ENCODE measurements at places on chromosomes 4 and X. TPM values are rescaled to one million over a fixed set of nuclear protein-coding genes. Genes with fewer than 3 reads are reported as not detected.
A peak's percentile ranks its signal among the peaks of the same experiment; 100 is the strongest.

DNA sequence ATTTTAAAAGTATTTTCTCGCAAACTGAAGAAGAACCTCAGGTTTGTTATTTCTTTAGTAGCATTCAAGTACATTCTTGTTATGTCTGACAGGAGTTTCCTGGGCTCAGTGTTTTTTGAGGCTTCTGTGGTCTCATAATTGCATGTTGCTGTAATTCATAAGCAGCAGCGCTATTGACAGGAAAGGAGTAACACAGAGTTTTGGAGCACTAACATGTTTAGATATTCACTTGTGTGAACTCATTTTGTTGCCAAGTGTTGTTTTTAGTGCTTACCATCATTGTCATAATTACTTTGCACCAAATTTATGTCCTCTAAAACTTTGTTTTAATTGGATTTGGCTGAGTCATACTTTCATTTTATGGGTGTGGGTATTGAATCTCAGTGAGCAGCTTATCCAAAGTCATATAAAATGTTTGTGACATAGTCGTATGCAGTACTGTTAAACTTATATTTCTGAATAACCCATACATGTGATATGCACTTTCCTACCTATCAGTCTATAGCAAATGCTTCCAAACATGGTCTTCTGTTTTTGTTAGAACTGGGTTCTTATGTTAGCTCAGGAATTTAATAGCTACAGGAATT, 358.7 kb upstream of the CTSO start:
- H3K4me3 ChIP-seq: no peak overlapping the region
- DNase-seq: no peak
- H3K27me3 ChIP-seq: no peaks in the 10 kb centered on the region
- H3K36me3 ChIP-seq: no peaks in the 10 kb centered on the region
- no peaks in the 10 kb centered on the region for H3K4me1 ChIP-seq

DNA sequence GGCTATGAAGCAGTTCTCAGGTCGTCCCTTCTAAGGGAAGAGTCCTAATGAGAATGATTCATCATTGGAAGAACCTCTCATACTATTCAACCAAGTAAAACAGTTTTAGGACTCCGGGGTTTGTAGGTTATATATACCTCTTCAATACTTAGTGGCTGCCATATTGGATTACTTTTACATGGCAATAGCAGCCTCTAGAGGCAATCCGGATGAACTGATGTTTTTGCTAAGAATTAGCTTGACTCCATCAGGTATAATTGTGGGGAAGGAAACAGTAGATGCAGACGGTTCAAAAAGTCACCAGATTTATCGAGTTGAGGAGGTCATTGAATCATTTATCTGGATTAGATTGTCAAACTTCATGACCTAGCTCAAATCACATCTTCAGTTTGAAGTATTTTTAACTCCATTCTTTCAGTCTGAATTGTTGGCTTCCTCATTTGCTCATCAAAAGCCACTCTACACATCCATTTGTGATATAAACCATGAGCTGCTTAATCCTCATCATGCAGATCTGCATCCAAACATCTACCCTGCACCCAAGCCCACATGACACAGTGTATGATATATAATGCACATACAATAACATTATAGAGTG, 28.4 kb downstream of the GUCY1B1 start:
- no peak overlapping the region for H3K27ac ChIP-seq
- peaks cover 6% of the 10 kb centered on the region for H3K4me1 ChIP-seq
- H3K36me3 ChIP-seq: no peaks in the 10 kb centered on the region

GRCh38 chr4:186591651-186592050, 36.3 kb upstream of the MTNR1A start:
- DNase-seq: no peak
- H3K27ac ChIP-seq: no peak overlapping the region
- no peaks in the 10 kb centered on the region for H3K4me1 ChIP-seq
- H3K36me3 ChIP-seq: no peaks in the 10 kb centered on the region
- H3K4me3 ChIP-seq: no peak overlapping the region

GRCh38 chrX:22922961-22923360, 76.8 kb upstream of the DDX53 start:
- DNase-seq: no peak
- no peaks in the 10 kb centered on the region for H3K4me1 ChIP-seq
- no peak overlapping the region for H3K27ac ChIP-seq
- H3K4me3 ChIP-seq: no peak overlapping the region

DNA sequence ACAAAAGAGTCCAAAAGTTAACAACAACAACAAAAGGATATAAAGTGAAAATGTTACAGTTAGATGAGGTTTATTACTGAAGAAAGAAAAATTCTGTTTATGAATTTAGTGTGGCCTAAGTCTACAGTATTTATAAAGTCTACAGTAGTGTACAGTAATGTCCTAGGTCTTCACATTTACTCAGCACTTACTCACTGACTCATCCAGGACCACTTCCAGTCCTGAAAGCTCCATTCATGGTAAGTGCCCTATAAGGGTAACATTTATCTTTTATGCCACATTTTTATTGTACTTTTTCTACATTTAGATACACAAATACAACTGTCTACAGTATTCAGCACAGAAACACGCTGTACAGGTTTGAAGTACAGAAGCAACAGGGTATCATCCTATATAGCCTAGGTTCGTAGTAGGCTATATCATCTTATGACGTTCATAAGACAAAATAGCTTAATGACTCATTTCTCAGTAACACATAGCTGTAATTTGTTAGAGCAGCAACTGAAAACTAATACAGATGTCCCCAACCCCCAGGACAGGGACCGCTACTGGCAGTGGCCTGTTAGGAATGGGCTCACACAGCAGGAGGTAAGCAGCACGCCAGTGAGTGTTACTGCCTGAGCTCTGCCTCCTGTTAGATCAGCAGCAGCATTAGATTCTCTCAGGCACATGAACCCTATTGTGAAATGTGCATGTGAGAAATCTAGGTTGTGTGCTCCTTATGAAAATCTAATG, 61.3 kb downstream of the CENPC start:
- no peaks in the 10 kb centered on the region for H3K4me1 ChIP-seq
- H3K27ac ChIP-seq: no peak overlapping the region
- no peaks in the 10 kb centered on the region for H3K27me3 ChIP-seq
- no peak overlapping the region for H3K4me3 ChIP-seq

DNA sequence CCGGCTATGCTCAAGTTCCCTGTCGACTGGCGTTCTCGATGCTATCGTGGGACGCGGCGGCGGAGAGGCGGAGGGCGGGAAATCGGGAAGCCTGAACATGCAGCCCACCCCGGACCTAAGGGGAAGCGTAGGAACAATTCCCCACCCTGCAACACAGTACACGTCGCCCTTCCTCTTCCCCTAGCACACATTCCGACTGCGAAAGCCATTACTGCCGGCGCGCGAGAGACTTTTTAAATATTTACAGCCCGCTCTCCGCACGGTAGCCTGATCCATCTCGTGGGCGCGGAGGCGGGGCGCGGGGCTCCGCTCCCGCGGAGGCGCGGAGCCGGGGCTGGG, 48.1 kb upstream of the BCOR start:
- no peaks in the 10 kb centered on the region for H3K27me3 ChIP-seq
- H3K4me1 ChIP-seq: no peaks in the 10 kb centered on the region
- peak overlapping the region; percentile 60 for H3K4me3 ChIP-seq
- H3K36me3 ChIP-seq: no peaks in the 10 kb centered on the region
- DNase-seq: no peak
- H3K27ac ChIP-seq: no peak overlapping the region

GRCh38 chrX:133918361-133918771, 67.0 kb downstream of the GPC3 start:
- H3K36me3 ChIP-seq: no peaks in the 10 kb centered on the region
- DNase-seq: no peak
- H3K4me3 ChIP-seq: no peak overlapping the region
- 0 out of 2 replicates have a peak, but pooled peaks cover 4% of the 10 kb centered on the region for H3K4me1 ChIP-seq
- H3K27me3 ChIP-seq: no peaks in the 10 kb centered on the region
- no peak overlapping the region for H3K27ac ChIP-seq

GRCh38 chr4:177410566-177410965, 31.7 kb downstream of the AGA start:
- H3K36me3 ChIP-seq: no peaks in the 10 kb centered on the region
- peaks cover 7% of the 10 kb centered on the region for H3K4me1 ChIP-seq
- H3K27me3 ChIP-seq: no peaks in the 10 kb centered on the region

KLF3 gene
- total RNA-seq: 33.2 TPM

DNA sequence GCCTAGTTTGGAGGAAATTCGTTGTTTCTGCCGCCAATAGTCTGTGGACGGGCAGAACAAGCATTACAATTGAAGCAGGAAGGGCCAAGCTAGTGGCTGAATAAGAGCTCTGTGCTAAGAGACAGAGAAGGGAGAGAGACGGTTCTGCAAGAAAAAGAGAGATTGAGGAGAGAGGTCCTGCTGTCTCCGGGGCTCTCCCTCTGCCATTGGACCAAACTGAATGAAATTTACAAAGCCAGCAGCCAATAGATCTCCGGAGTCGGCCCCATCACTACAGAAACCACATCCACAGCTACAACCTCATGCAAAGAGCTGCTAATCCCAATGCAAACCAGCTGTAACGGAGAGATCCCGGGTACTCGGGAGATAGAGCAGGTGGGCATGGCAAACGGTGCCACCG, at the start of gene NLGN4X:
Gene NLGN4X (minus strand): TSS at position 148 of the 400 bp plus-strand sequence. CDS start 77,401 bp downstream, outside the sequence.
- no peaks in the 10 kb centered on the region for H3K4me1 ChIP-seq
- H3K36me3 ChIP-seq: no peaks in the 10 kb centered on the region
- no peak for DNase-seq
- H3K27me3 ChIP-seq: no peaks in the 10 kb centered on the region

DNA sequence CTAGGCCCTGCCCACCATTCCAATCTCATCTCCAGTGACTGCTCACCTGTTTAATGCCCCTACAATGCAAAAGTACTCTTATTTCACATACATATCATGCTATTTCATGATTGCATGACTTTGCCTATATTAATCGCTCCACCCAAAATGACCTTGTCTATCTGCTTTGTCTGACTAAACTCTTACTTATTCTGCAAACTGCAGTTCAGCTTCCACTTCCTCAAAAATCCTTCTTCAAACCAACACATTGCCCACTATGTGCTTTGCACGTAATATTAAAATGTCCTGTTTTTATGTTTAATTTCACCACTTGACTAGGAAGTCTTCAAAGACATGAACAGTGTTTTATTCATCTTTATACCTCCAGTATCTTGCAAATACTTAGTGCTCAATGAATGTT, 229.6 kb downstream of the OPHN1 start:
- H3K4me3 ChIP-seq: no peak overlapping the region
- no peaks in the 10 kb centered on the region for H3K36me3 ChIP-seq
- no peak for DNase-seq
- no peak overlapping the region for H3K27ac ChIP-seq

DNA sequence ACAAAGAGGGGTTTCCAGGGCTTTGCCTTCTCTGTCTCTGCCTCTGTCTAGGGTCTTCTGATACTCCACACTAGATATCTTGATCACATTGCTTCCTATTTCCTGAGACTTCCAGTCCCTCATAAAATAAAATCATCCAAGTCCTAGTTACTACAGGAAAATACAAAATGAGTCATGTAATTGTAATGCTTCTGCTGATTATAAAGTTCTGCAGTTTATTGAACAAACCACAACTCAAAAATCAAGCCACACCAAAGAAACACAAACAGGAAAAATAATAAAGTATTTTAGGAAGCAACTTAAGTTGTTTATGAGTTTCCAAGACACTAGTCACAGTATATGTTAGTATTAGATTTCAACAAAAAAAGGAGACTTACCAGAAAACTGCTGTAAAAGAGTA, 695.1 kb upstream of the GALNTL6 start:
- no peak for DNase-seq
- no peak overlapping the region for H3K27ac ChIP-seq
- no peaks in the 10 kb centered on the region for H3K36me3 ChIP-seq
- no peaks in the 10 kb centered on the region for H3K27me3 ChIP-seq
- H3K4me3 ChIP-seq: no peak overlapping the region

SHROOM3 gene
- total RNA-seq: 16.3 TPM

GRCh38 chr4:182354106-182354505, 110.9 kb downstream of the TENM3 start:
- no peaks in the 10 kb centered on the region for H3K27me3 ChIP-seq
- no peaks in the 10 kb centered on the region for H3K36me3 ChIP-seq
- DNase-seq: no peak
- H3K27ac ChIP-seq: no peak overlapping the region
- H3K4me1 ChIP-seq: 0 out of 2 replicates have a peak, but pooled peaks cover under 1% of the 10 kb centered on the region
- H3K4me3 ChIP-seq: no peak overlapping the region

DNA sequence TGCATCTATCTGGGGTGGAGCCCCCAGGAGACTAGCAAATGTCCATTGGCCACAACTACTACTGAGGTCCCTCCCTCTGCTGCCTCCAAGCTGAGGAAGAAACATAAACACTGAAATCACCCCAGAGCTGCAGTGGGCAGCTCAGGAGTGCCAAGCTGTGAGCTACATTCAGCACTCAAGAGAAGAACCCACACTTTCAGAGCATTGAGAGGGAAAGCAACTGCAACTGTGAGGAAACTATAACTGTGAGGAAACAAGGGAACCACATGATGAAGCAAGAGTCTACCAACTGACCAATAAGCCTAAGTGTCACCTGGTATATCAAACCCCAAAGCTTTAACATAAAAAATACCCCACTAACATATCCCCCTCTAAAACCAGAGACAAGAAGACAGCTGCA, 373.5 kb upstream of the TACR3 start:
- DNase-seq: no peak
- no peaks in the 10 kb centered on the region for H3K4me1 ChIP-seq
- H3K27ac ChIP-seq: no peak overlapping the region
- no peaks in the 10 kb centered on the region for H3K36me3 ChIP-seq

SRPX2 gene
- total RNA-seq: 3.6 TPM

- peaks cover 31% of the 10 kb centered on the region for H3K4me1 ChIP-seq
- H3K4me3 ChIP-seq: no peak overlapping the region
- no peaks in the 10 kb centered on the region for H3K36me3 ChIP-seq
- H3K27ac ChIP-seq: peak overlapping the region; percentile 75
These were observed 588.2 kb upstream of the ADGRL3 start for GRCh38 chr4:60611762-60612496.

- no peak overlapping the region for H3K27ac ChIP-seq
- H3K4me3 ChIP-seq: no peak overlapping the region
- no peak for DNase-seq
- no peaks in the 10 kb centered on the region for H3K36me3 ChIP-seq
These were observed 22.0 kb downstream of the NDNF start for GRCh38 chr4:121050300-121050699.

GRCh38 chr4:83075311-83076095, 39.0 kb downstream of the PLAC8 start:
- no peak overlapping the region for H3K4me3 ChIP-seq
- no peaks in the 10 kb centered on the region for H3K4me1 ChIP-seq
- DNase-seq: no peak
- no peak overlapping the region for H3K27ac ChIP-seq
